WTC11 (cell line): ENCODE measurements at places on chromosomes 13 and 19.

DNA sequence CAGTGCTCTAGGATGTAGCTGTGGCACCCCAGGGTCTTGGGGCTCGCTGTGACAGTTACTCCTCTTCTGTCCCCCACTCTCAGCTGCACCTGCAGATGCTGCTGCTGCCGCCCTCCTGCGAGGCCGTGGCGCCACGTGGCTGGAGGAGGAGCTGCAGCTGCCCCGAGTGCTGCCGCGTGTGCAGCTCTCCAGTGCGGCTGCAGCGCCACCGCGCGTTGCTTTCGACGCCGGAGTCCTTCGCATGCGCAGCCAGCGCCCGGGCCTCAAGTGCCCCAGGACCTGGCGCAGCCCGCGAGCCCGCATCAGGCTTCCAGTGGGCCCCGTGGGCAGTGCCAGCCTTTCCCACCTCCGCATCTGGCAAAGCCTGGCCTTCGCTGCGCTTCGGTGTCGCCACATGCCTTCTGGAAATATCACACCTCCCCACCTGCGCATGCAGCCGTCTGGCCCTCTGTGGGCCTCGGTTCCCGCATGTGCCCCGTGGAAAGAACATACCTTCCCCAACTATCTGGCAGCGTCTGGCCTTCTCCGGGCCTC lies 692 bp upstream of the ZNF580 start:
- peaks cover 13% of the 10 kb centered on the region for H3K36me3 ChIP-seq
- DNase-seq = peak; percentile 54
- H3K27me3 ChIP-seq = peaks cover 9% of the 10 kb centered on the region
- peak overlapping the region; percentile 92 for H3K27ac ChIP-seq

DNA sequence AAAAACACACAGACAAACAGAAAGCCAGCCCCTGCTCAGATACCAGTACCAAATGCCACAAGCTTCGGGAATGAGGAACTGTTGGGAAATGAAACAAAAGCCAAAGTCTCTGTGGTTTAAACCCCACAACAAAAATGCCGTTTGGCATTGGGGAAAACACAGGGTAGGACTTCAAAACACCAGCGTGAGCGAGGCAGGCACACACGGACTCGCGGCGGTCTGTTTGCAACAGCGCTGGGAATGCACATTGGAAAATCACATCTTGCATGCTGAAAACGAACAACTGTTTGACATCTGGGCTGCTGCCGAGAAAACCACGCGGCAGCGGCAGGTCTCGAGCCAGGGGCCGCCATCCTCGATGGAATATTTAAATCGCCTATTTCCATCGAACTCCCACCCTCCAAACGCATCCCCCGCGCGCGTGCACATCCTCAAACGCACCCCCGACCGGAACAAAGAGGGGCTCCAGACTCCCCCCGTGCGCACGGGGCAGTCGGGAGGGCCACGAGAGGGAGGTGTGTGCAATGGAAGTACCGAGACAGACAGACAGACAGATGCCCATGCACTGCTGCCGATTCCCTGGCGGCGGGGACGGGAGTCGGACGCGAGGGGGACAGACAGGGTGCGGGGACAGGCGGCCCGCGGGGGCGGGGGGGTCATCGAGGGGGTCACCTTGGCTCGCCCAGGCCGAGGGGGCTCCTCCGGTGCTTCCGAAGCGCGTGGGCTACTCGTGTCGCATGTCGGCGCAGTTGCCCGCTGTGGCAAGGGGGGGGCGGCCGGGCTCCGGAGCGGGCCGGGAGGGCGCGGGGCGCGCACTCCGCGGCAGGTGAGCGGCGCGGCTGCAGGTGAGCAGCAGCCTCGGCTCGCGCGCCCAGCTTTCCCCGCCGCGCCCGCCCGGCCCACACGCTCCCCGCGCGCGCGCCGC lies at the start of gene GPR12:
GPR12 (minus strand) TSS at position 880 of the 925 bp plus-strand sequence. CDS start 959 bp downstream, outside the sequence.
- H3K27ac ChIP-seq = no peak within 1 kb of the TSS
- peak; percentile 16 for DNase-seq
- peaks cover 9% of the 10 kb centered on the region; the same call in 1 of the 2 replicates for H3K4me1 ChIP-seq
- H3K36me3 ChIP-seq = no peaks in the 10 kb centered on the region

GRCh38 chr19:13864667-13865570 lies 12.0 kb upstream of the NANOS3 start:
- H3K4me1 ChIP-seq = peaks cover 13% of the 10 kb centered on the region
- no peaks in the 10 kb centered on the region for H3K36me3 ChIP-seq
- DNase-seq = no peak
- no peak overlapping the region for H3K27ac ChIP-seq
- peak overlapping the region; percentile 67 for H3K4me3 ChIP-seq

DNA sequence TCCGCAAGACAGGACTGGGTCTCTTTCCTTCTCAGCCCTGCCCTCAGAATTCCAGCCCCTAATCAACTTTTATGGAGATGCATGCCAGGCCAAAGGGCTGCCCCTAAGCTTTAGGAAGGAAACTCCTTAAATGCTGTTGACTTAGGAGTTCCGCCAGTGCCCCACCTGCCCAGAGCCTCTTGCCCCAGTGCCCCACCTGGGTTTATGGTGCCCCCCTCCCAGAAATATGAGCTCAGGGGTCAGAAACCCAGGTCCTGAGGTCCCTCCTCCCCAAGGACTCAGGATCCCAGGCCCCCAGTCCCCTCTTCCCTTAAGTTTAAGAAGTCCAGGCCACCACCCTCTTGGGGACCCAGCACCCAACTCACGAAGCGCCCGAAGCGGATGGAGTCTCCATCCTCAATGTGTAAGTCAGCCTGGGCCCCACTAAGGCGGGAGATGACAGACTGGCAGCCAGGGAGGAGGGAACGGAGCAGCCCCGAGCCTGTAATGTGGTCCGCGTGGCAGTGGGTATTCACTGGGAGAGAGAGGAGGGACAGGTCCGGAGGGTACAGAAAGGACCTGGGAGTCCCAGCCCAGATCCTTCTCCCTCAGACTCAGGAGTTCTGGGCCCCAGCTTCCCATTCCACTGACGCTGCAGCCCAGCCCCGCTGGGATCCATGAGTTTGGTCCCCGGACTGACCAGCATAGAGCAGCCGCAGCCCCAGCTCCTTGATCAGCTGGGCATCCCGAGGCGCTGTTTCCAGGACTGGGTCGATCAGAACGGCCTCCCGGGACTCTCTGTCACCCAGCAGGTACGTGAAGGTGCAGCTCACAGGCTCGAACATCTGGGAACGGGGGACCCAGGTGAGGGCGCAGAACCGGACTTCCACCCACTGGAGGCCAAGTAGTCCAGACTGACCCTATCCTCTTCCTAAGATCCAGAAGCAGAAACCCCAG lies 897 bp downstream of the ETHE1 start:
- DNase-seq = peak; percentile 33
- no peak overlapping the region for H3K27ac ChIP-seq
- H3K4me1 ChIP-seq = peaks cover 14% of the 10 kb centered on the region
- peaks cover 46% of the 10 kb centered on the region for H3K27me3 ChIP-seq
- H3K4me3 ChIP-seq = peak overlapping the region; percentile 84
- H3K36me3 ChIP-seq = no peaks in the 10 kb centered on the region

DNA sequence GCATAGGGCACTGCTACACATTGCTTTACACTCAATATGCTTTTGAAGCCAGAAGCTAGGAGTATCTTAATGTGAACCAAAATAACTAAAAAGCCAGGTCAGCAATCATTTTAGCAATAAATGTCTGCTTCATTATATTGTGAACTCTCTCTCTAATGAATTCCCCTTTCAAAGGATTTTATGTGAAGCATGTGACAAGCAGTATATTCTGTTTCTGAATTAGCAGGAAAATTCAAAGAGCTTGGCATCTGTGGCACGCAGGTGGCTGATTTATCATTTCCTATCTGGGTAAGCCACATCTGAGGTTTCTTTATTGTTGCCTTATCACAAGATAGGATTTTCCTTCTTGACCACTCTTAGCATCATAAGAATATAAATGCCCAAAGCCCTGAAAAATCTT lies 56.8 kb upstream of the KLF12 start:
- no peak overlapping the region for H3K4me3 ChIP-seq
- H3K27ac ChIP-seq = no peak overlapping the region
- H3K4me1 ChIP-seq = peaks cover 7% of the 10 kb centered on the region; the same call in 1 of the 2 replicates
- no peak for DNase-seq

DNA sequence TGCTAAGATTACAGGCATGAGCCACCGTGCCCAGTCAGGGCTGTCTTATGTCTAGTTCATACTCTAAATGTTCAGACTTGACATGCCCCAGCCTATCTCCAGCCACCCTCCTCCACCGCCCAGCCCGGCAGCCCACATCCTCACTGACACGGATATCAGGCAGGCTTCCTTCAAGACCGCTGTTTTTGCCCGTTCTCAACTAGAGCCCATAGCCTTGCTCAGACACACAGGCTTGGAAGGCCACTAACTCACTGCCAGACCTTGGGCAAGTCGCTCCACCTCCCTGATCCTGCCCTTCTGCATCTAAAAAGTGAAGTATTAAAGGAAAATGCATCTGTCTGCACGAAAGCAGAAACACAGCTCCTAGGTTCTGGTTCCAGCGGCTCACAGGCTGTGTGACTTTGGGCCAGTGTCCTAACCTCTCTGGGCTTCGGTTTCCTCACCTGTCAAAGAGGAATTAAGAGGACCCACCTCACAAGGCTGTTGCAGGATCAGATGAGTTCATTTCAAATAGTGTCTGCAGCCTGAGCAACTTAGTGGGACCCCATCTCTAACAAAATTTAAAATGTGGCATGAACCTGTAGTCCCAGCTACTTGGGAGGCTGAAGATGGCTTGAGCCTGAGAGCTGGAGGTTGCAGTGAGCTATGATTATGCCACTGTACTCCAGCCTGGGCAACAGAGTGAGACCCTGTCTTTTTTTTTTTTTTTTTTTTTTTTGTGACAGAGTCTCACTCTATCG lies 14.5 kb upstream of the CERS4 start:
- no peak for DNase-seq
- H3K27me3 ChIP-seq = no peaks in the 10 kb centered on the region
- H3K36me3 ChIP-seq = no peaks in the 10 kb centered on the region
- peaks cover 46% of the 10 kb centered on the region for H3K4me1 ChIP-seq

DNA sequence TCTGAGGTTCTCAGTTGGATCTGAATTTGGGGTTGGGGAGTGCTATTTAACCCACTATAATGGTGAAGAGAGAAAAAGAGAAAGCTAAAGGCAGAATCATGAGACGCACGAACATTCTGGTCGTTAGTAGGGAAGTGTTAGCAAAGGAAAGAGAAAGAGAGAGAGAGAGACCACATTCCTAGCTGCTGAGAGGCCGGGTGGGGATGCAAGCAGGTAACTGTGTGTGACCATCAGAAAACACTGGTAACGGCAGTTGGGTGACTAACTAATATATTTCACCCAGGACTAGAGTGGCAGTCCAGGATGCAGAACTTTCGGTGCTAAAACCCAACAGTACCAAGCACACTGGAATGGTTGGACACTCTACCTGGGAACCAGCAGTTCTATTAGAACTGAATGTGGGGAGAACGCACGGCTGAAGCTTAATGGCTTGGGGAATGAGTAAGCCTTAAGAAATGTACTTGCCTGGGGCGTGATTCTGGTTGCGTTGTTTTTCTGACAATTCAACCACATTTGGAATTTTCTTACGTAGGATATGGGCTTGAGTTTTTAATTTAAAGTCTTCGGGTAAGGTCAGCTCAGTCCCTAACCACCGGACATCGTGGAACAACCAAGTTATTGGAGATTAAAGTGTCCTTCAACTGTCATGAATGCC lies 130.2 kb downstream of the DNAJC15 start:
- no peak for DNase-seq
- H3K4me1 ChIP-seq = no peaks in the 10 kb centered on the region; the same call in 1 of the 2 replicates
- no peak overlapping the region for H3K27ac ChIP-seq
- no peak overlapping the region for H3K4me3 ChIP-seq

DNA sequence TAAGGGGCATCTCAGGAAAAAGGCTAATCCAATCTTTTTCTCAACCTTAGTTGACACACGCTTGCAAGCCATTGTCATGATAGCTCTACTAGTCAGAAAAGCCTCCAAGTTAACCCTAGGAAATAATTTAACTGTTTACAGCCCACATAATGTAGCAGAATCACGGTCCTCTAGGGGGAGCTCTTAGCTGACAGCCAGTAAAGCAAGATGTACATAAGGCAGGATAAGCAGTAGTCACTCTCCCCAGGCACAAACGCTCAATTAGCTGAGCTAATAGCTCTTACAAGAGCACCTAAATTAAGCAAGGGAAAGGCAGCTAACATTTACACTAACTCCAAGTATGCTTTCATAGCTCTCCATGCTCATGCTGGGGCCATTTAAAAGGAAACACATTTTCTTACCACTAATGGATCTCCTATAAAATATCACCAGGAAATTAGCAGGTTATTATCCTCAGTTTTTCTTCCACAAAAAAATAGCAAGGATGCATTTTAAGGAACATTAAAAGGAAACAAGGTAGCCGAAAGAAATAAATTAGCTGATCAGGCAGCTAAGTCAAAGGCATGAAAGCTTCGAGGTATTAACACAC lies 33.7 kb upstream of the ZSCAN5A start:
- no peaks in the 10 kb centered on the region for H3K27me3 ChIP-seq
- peak; percentile 34 for DNase-seq
- no peak overlapping the region for H3K4me3 ChIP-seq

DNA sequence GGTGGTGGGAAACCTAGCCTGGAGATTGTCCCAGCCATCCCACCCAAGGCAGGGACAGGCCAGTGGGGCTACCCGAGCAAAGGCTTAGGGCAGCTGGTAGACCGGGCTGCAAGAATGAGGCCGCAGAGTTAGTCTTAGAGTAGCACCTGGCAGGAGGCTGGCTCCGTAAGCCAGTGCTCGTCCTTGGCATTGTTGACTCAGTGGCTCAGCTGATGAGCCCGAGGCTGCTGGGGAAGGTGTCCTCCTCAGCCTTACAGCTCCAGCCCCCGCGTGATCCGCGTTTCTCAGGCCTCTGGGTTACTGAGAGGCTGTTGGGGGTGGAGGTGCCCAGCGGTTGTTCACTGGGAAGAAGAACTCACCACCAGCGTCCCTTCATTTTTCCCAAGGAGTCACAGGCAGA lies 24.7 kb downstream of the PPP1R37 start:
- no peaks in the 10 kb centered on the region for H3K27me3 ChIP-seq
- DNase-seq = no peak
- H3K36me3 ChIP-seq = no peaks in the 10 kb centered on the region
- no peak overlapping the region for H3K4me3 ChIP-seq
- no peak overlapping the region; the same call in 1 of the 2 replicates for H3K27ac ChIP-seq

- no peak overlapping the region for H3K27ac ChIP-seq
- H3K4me3 ChIP-seq = no peak overlapping the region
- no peaks in the 10 kb centered on the region for H3K36me3 ChIP-seq
Observed at GRCh38 chr19:46265217-46265828, 31.5 kb upstream of the HIF3A start.

- no peaks in the 10 kb centered on the region for H3K4me1 ChIP-seq
- no peak overlapping the region for H3K4me3 ChIP-seq
- no peak overlapping the region for H3K27ac ChIP-seq
- H3K27me3 ChIP-seq = peaks cover 24% of the 10 kb centered on the region
Observed at GRCh38 chr19:8973501-8974091, 36.6 kb downstream of the MUC16 start.
